ENCODE measurements at places on chromosomes 4 and X.

DNA sequence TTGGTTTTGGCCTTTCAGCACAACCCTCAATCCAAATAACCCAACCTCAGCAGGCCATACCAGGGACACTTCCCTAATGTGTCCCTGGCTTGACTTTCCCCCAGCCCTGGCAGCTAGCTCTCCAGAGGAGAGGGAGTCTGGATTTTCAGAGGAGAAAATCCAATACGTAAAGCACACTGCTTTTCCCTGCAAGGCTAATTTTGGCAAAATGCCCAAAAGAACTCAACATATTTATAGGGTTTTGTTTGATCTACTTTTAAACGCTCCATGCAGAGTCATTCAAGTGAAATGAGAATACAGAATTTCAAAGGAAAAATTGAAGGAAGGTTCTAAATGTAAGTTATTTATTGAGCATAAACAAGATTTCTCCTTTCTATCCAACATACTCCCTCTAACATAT is 167.2 kb downstream of the SH3KBP1 start:
- peak; percentile 27 for DNase-seq

DNA sequence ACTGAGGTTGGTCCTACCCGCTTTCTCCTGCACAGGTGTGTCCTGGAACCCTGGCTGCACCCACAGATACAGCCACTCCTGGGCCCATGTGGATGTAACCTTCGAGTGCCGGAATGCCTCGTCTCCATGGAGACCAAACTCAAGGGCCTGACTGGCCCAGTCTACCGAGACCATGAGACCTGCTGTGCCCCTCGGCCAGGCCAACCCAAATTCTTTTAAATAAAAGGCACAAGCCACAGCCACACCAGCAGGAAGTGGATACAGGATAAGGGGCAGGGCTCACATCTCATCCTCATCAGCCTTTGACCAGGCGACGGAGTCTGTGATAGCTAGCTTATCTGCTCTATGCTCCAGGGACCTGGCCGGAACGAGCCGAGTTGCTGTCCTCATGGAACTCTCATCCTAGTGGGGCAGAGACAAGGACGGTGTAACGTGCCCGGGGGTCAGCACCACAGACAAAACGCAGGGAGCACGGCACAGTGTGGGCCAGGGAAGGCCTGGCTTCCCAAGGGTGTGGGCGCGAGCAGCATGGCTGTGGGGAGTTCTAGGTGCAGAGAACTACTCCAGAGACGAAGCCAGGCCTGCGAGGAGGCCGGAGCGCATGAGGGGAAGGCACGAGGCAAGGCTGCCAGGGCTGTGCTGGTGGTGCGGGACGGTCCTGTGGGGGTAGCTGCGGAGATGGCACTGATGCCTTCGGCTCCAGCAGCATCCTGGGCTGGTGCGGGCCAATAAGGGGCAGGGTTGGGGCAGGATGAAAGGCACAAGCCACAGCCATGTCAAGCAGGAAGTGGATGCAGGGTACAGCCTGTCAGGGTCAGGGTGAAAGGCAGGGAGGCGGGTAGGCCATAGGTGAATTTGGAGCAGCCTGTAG is 22.7 kb downstream of the NOP14 start:
- no peak for DNase-seq

GRCh38 chrX:141175786-141176185 is 1.1 kb downstream of the LDOC1 start:
- DNase-seq = no peak

GRCh38 chr4:24315056-24315455 is 269.3 kb downstream of the DHX15 start:
- no peak for DNase-seq

DNA sequence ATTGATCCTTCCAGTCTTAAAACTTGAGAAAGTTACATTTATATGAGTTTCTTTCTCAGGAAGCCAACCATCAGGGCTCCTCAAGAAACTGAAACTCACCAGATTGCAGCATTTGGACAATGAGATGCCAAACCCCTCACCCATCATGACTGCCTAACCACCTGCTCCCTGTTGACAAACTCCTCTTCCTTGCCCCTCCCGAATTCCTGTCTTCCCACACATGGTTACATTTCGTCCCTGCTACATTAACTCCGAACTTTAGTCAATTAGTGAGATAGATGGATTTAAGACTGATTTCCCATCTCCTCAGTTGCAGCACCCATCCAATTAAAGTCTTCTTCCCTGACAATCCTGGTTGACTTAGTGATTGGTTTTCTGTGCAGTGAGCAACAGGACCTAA is 118.7 kb downstream of the ZNF330 start:
- DNase-seq = no peak

GRCh38 chr4:70313736-70314135 is 21.0 kb upstream of the CABS1 start:
- no peak for DNase-seq
